Epithelial cell of prostate (primary cell): ENCODE measurements at places on chromosomes 4 and X.

DNA sequence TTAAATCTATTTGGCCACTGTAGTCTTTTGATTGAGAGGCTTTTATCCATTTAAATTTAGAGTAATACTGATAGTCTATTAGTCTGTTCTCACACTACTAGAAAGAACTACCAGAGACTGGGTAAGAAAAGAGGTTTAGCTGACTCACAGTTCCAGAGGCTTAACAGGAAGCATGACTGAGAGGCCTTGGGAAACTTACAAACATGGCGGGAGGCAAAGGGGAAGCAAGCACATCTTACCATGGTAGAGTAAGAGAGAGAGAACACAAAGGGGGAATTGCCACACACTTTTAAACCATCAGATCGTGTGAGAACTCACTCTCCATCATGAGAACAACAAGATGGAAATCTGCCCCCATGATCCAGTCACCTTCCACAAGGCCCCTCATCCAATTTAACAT lies 410.9 kb downstream of the PDGFC start:
- DNase-seq: no peak

GRCh38 chr4:55458164-55458563 lies 62.4 kb downstream of the TMEM165 start:
- no peak for DNase-seq

- no peak for DNase-seq
Observed at GRCh38 chr4:158859661-158860060, 90.8 kb downstream of the FNIP2 start.

DNA sequence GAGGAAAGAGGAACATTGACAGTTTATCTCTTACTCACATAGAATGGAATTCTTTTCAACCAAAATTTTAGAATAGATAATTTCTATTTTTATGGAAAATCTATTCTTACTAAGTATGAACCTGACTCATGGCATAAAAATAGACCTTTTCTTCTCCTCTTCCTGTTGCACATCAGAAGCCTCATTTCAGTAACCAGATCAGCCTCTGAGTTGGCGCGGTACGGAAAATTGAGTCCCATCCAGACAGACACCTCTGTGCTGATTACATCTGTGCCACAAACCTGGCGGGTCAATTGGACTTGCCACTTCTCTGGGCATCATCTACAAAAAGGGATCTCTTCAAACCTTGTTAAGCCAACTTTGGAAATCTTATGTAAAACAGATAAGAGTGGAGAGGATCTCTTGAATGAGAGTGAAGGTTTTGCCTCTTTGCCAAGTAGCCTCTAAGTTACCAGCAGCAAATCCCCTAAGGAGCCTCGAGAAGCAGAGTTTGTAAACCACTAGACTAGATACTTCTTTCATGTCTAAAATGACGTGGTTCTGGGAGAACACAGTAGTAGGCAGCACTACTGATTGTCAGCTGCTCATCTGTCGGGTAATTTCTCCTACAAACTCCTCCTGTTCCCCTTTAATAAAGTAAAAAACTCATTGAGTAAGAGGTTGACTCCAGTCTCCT lies 37.4 kb downstream of the TENM3 start:
- no peak for DNase-seq

DNA sequence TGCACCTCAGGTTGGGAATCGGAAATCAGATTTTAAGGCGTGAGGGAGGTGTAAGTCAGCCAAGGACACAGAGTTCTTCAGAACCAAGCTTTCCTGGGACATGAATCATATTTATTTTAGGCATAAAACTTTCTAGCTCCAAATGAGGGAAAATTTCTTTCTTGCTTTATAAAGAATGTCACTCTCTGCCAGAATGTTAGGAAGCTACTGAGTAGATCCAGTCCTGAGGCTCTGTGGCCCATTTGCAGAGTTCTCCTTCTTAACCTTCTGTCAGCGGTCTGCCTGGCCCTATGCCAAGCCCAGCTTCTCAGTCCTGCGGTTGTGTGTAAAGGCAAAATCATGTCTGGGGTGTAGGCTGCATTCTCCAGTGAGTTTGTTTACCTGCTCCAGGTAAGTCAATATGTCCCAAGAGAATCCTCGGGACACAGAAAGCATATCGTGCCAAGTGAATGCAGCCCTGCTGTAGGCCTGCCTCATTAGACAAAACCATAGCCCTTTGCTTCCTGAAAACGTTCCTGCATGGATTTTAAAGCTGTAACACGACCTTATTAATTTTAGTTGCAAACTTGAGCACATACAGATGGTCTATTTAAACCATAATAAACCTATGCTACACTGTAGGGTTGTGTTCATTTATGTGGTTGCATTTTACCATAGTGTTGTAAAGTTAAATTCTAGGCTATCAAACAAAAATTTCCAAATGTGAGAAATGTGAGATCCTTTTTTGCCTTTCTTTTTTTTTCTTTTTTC lies 29.2 kb upstream of the CCNI start:
- peak; percentile 31 for DNase-seq

DNA sequence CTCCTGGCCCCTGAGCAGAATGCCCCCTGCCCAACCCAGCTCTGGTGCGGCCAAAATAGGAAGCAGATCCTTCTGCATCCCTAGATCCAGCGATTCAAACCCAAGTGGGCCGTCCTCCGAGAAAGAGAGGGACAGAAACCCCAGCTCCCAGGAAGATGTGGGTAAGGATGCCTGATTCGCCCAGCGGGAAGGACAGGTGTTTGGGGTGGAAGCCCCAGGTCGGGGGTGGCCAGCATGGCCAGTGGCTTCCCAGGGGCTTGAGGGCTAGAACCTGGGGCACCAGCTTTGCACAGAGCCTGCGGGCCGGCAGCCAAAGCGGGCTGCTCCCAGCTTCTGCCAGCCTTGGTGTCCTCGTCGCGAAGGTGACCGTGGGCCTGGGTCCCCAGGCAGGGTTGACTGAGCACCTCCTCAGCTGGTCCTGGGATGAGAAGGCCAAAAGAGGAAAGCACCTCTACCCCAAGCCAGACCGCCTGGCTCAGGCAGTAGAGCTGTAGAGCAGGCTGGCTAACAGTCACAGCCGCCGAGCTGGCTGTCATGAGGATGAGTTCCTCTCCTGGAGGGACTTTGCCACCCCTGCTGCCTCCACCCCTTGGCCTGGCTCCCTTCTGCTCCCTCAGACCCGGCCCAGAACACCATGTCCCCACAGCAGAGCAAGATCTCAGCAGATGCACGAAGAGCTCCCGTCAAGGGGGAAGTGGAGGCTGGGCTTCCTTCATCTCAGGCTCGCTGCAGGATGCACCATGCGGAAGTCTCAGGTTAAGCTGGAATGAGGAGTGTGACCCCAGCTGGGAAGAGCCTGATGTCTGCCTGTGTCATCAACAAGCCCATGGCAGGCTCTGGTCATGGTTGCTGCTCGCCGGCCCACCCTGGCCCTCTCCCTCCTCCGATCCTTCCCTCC lies 59.9 kb downstream of the CPZ start:
- no peak for DNase-seq

GRCh38 chrX:13198762-13199064 lies 121.1 kb downstream of the ATXN3L start:
- DNase-seq: no peak

- no peak for DNase-seq
Observed at GRCh38 chrX:45774961-45775360, 574.3 kb upstream of the DIPK2B start.

GRCh38 chrX:120304256-120304655 lies 7.0 kb downstream of the TMEM255A start:
- DNase-seq: no peak
